Cerebellar nuclear complex (tissue), 1 donor: ENCODE measurements at places on chromosomes 4 and X.
A peak's percentile ranks its signal among the peaks of the same experiment; 100 is the strongest.

DNA sequence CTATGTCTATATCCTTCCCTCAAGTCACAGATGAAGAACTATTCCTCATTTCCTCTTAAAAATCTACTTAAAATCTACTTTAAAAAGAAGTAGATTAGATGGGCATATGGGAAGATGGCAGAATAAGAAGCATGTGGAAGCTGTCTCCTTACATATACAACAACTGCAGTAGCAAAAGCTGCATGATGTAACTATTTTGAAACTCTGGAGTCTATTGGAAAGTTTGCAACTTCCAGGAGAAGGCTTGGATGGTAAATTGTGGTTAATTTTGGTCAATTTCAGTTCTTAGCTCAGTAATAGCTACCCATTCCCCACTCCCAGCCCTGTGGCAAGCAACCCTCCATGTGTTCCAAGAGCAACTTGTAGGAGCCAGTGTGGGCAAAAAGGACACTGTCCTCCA, 36.9 kb downstream of the MORC4 start:
- DNase-seq: no peak

DNA sequence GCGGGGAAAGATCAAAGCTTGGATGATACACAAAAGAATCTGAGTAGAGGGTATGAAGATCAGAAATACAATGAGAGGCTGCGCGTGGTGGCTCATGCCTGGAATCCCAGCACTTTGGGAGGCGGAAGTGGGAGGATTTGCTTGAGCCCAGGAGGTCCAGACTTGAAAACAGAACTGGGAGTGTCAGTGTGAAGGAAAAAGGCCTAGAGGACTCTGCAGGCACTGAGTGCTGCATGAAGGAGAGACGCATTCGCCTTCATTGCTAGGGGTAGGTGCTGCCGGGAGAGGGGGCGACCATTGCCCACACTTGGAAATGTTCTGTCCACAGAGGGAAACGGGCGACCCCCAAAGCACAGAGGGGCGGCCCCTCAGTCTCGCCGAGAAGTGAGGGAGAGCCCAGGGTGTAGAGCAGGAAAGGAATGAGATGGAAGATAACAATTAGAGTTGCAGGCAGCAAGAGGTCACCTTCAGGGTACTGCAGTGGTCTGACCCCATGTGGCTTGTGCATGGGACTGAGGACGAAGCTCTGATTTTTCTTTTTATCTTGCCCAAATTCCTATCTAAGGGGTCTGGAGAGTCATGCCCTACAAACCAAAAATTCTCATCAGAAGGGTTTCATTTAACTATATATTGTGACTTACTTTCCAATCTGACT, 31.8 kb upstream of the ARSD start:
- no peak for DNase-seq

GRCh38 chr4:109172301-109172700, 130.2 kb downstream of the COL25A1 start:
- DNase-seq: no peak

GRCh38 chrX:100946299-100946927, 17.7 kb upstream of the XKRX start:
- no peak for DNase-seq

DNA sequence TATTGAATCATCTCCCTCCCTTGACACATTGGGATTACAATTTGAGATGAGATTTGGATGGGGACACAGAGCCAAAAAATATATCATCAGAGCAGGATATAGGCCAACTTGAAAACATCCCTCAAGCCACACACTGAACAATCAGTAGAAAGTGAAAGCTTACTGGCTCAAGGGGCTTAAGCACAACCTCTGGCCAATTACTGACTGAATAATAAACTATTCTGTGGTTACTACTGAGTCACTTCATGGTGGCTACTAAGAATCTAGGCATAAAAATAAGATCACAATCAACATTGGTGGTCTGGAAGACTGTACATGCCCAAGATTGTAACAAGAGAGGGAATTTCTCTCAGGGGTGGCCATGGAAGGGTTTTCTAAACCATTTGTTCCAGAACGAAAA, 27.4 kb upstream of the GPR174 start:
- no peak for DNase-seq

GRCh38 chrX:18377796-18378195, 23.3 kb upstream of the SCML2 start:
- DNase-seq: no peak

GRCh38 chr4:1090036-1090435, 23.3 kb downstream of the RNF212 start:
- DNase-seq: no peak

- no peak for DNase-seq
Measured at GRCh38 chr4:162803378-162803777, 363.3 kb downstream of the NAF1 start.

DNA sequence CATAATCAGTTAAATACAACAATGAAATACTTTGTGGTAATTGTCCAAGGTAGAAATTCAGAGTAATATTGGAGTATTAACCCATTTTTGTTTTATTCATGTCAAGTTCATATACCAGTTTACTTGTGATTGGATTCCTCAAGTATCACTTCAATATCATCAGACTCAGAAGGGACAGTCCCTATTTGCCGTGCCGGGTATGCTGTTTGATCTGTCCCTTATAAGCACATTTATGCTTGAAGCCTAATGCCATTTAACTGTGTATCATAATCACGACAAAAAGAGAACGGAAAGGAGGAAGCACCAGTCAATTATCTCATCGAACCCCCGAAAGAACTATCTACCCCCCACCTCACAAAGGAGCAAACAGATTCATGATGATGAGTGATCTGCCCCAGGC, 171.0 kb upstream of the TBL1X start:
- no peak for DNase-seq

- DNase-seq: no peak
Measured at GRCh38 chr4:71110499-71110898, 117.0 kb downstream of the DCK start.

GRCh38 chr4:87758270-87758669, 41.1 kb upstream of the IBSP start:
- DNase-seq: no peak

- DNase-seq: no peak
Measured at GRCh38 chrX:19057856-19058255, 64.4 kb downstream of the ADGRG2 start.

GRCh38 chr4:140829825-140830224, 73.6 kb upstream of the TBC1D9 start:
- DNase-seq: no peak

- no peak for DNase-seq
Measured at GRCh38 chr4:129233691-129234090, 137.7 kb downstream of the C4orf33 start.

DNA sequence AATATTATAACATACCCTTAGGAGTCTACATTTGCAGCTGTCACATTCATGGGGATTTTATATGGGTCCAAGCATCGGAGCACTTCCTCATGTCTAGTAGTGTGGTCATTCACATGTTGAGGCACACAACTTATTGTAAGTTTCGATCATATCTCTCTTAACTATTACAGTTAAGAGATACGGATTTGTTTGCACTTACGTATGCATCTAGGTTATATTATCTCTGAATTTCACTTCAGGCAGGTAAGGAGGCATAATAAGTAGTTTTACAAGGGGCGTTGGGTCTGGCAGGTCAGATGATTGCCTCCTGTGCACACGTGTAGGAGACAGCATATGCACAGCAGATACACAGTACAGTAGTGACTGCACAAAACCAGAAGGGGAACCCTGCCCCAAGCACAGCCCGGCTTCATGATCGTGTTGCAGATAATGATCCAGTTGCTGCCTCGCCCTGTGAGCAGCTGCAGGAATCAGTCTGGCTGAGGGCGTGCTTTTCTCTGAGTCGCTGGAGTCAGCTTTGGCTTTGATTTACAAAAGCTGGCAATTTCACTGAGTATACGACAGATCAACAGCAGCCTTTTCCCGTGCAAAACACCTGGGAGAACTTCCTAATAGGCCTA, 302.9 kb upstream of the GATB start:
- no peak for DNase-seq

- no peak for DNase-seq
Measured at GRCh38 chrX:13022926-13023325, 21.5 kb downstream of the FAM9C start.

GRCh38 chrX:6667048-6667768, 132.3 kb upstream of the VCX3A start:
- no peak for DNase-seq

DNA sequence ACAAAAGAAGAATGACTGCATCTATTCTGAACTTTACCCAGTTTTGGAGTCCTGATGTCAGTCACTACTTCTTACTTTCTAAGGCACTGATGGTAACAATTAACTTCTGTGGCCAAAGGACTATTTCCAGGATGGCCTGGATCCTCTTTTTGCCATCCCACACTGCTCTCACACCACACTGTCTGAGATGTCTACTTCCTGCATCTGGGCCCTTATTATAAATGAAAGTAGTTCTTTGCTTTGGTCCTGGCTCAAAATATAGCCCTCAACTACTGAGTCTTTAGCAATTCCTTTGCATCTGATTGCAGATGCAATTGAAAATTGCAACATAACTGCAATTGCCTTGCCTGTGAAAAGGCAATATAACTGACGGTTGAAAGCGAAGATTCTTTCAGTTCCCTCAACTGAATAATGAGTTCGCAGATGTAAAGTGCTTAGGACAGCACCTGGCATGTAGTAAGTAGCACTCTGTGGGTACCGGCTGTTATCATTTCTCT, 44.2 kb downstream of the COQ2 start:
- DNase-seq: no peak

- no peak for DNase-seq
Measured at GRCh38 chr4:107265859-107266258, 229.7 kb upstream of the DKK2 start.

GRCh38 chr4:166064721-166065120, 191.7 kb downstream of the TLL1 start:
- DNase-seq: no peak

- DNase-seq: no peak
Measured at GRCh38 chr4:144985531-144985930, 112.5 kb downstream of the ANAPC10 start.

DNA sequence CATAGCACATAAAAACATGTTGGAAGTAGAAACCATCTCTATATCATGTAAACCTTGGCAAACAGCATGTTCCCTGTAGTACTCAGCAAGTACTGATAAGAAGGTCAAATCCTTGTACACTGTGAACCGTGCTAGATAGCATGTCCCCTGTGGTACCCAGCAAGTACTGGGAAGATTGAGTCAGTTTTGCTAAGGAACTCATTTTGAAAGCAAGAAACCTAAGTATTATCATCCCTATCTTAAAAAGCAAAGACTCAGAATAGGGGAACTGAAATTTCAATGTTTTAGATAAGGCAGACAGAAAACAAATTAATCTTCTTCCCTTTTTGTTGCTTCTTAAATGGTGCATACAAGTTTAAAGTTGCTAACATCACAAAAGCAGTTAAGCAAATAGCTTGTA, 180.2 kb downstream of the RBM46 start:
- no peak for DNase-seq

DNA sequence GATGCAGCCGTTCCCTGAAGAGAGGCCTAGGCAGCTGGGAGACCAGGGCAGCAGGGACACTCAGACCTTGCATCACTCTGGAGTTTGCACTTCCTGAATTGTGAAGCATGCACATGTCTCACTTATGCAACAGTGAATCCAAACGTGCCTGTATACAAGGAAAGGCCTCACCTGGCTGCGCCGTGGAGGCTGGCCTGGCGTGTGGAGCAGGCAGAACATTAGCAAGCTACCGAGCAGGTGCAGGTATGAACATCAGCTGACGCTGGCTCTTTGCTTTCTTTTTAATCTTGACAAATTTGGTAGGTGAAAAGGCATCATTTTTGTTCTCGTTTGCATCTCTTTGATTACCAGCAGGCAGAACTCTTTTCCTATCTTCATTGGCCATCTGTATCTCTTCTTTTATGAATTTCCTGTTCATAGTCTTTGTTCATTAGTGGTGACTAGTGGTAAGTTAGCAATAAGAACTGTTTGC, 37.1 kb upstream of the IRAK1 start:
- no peak for DNase-seq

DNA sequence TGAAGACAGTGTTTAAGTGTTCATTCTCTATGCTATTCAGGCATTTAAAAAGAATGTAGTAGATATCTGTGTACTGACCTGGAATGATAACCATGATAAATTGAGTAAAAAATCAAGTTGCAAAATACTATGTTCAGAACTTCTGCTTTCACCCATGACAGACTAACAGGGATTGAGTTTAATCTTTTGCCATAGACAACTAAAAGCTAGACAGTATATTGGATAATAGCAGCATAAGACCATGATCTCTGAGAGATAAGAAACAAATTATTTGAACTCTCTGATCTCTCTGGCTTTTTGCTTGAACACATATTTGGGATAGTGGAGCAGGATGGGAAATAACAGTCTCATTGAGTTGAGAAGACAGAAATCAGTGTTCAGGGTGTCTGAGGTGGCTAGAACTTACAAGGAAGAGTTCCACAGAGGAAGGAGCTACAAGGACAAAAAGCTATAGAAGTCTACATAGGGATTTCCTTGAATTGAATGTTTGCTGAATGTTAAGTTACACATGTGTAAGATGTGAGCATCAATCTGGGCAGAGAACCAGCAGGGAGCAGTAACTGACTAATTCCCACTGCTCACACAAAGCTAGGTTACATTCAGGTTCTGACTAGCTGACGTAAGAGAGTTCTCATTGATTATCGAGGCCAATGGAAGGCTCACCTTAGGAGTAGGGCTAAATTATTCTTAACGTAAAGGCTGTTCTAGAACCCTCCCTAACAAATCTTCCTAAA, 60.4 kb downstream of the SLC30A9 start:
- no peak for DNase-seq

GRCh38 chr4:16692046-16692445, 206.4 kb downstream of the LDB2 start:
- no peak for DNase-seq

GRCh38 chr4:38871593-38871992, 4.0 kb downstream of the FAM114A1 start:
- no peak for DNase-seq

GRCh38 chrX:23820235-23820782, 37.3 kb downstream of the SAT1 start:
- DNase-seq: no peak

- DNase-seq: no peak
Measured at GRCh38 chrX:16832301-16832700, 37.9 kb downstream of the RBBP7 start.

DNA sequence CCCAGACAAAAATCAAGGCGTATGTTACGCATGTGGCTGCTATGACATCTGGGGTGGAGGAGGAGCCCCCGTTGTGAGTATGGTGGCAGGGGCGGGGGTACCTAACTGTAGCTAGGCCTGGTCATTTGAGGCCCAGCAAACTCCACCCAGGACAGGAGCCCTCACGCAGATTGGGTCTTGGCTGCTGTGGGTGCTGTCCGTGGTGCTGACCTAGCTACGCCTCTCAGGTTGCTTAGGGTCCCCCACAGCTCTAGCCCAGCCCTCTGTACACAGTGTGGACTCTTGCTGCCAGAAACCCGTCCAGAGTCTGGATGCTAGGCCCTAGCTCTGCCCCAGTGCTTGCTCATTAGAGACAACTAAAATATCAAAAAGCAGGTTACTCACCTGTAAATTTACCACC, 146.7 kb upstream of the PSAPL1 start:
- DNase-seq: no peak

- DNase-seq: no peak
Measured at GRCh38 chr4:96301715-96302114, 461.8 kb downstream of the PDHA2 start.

GRCh38 chr4:38621028-38621684, 42.8 kb upstream of the KLF3 start:
- no peak for DNase-seq

- DNase-seq: peak; percentile 36
Measured at GRCh38 chr4:86356425-86357210, 3.2 kb downstream of the MAPK10 start.

GRCh38 chr4:148565801-148566200, 123.6 kb upstream of the NR3C2 start:
- DNase-seq: no peak
